ENCODE measurements at places on chromosomes 3 and 15. TPM values are rescaled to one million over a fixed set of nuclear protein-coding genes. Genes with fewer than 3 reads are reported as not detected.

GRCh38 chr15:56211960-56212550 lies 31.6 kb downstream of the RFX7 start:
- no peak for DNase-seq

DNA sequence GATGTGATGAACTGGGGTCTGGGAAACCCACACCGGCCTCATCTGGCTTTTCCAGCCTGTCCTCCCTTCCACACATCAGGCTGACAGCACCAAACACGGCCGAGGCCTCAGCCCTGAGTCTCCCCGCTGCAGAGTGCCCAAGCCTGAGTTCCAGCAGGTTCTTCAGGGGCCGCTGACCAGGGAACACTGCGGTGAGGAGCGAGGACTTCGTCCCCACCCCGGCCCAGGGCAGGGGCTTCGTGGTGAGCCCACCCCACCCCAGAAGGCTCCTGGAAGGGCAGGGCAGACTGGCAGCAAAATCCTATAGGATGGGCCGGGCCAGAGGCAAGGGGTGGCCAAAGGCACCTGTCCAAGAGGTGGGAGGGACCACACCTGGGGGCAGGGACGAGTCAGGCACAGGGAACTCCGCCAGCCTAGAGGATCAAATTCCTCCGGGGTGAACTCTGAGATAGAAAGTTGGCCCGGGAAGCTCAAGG lies at the start of gene SLC51A:
Gene SLC51A, plus strand, starts transcription at position 446 of the 476 bp plus-strand sequence. CDS start 179 bp downstream, outside the sequence.
- no peak for DNase-seq

GRCh38 chr3:141998669-141999290 lies 122.3 kb downstream of the ATP1B3 start:
- DNase-seq, result no peak

DNA sequence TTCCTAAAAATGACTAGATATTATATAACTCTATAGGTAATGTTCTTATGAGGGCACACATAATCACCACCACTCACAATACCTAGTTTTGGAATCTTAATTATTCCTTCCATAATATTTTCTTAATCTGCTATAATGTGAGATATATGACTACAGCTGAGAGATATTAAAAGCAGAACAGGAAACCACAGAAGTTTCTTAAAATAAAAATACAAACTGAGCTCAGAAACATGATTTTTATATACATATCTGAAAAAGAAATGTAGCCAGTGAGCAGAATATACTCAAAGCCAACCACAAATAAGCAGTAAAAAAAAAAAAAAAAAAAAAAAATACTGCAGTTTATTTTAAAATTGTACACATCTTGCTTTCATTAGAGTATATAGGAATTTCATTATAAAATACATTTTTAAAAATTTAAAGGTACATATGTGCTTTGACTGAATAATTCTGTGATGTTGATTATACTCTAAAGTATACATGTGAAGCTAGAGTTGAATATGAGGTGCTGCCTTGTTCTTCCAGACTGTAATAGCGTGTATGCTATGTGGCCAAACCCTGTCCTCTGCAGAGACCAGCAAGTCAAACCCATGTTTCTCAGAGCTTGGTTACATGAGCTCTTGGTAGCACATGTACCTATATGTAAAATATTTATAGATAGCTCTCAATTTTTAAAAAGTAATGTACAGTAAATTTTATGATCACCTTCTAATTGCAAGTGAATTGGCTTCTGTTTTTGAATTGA lies 175.0 kb downstream of the UBE2E2 start:
- DNase-seq, result no peak

DNA sequence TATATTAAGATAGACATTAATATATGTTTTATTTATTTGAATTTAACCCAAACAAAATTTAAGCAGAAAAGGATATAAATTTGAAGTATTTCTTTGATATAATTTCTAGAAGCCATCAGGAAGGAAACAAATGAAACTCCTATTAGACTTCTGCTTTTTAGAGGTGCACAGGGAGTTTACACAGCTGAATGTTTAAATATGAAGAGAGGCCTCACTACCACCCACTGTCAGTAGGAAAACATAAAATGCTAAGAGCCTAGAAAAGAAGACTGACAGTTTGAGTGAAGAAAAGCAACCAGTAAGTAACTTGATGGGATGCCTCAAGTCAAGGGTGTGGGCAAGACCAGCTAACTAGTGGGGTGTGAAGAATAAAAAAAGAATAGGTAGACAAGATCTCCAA lies 19.7 kb downstream of the PLSCR2 start:
- no peak for DNase-seq

- DNase-seq, result no peak
These were observed 85.6 kb downstream of the TJP1 start for GRCh38 chr15:29736744-29737020.

DNA sequence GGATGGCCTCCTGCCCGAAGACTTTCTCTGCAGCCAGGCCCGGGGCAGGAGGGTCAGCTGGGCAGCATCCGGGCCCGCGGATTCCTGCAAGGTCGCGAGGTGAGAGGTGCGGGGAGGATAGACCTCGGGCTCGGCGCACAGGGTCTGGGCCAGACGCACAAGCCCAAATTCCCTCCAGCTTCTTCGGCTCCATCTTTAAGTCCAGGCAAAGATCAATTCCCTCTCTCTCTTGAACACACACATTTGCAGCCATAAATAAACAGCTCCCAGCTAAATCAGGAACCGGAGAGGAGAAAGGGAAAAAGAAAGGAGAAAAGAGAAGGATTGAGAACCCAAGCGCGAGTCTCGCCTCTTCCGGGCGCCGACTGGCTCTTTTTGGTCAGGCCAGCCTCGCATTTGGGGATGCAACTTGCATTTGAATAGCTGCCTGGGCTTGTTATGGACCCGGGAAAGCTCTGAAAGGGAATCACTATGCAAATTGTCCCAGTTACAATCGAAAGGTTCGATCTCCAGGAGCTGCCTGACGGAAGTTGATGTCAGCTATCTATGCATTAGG lies 14.5 kb upstream of the ONECUT1 start:
- DNase-seq, result no peak

GRCh38 chr3:48156163-48156562 lies 32.1 kb downstream of the CDC25A start:
- DNase-seq, result no peak

GRCh38 chr3:42635111-42635510 lies 18.4 kb upstream of the ZBTB47 start:
- DNase-seq, result no peak

GRCh38 chr15:88454236-88454635 lies 13.0 kb downstream of the MRPL46 start:
- DNase-seq, result no peak

GRCh38 chr15:52309154-52309548 lies 13.5 kb upstream of the MYO5C start:
- DNase-seq, result no peak

DNA sequence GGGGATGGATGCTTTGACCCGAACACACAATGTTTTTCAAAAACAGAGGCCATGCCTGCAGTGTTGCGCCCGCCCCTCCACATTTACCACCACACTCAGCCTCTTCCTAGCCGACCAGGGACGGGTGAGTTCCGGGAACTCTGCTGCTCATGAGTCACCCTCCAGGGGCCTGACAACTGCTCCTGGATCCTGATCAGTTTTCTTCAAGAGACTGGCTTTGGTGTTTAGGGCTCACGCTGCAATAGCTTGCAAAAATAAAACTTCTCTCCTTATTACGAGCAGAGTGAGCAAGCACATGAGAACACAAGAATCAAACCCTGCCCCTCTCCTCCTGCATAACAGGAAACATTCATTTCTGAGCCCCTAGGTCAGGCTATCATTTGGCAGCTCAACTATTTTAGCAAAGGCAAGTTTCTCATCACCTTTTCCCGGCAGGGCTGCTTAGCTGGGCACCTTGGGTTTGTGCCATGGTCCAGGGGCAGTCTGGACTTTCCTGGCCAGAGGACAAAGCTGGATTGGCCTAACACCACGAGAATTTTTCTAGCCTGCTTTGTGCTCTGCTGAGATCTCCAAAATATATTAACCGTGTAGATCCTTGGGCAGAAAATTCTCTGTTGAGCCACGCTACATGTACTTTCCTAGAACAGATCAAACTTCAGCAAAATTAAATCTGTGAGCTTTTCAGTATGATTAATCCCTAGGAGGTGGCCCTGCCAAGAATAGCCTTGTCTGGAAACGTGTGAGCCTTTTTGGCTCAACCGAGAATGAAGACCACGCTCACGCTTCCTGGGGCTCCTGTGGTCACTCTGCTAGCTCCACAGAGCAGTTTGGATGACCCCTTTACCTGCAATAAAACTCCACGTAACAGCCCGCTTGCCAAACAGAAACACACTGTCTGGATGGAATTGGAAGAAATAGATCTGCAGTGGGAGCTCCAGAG lies 52.7 kb upstream of the SPATA12 start:
- peak; percentile 83 for DNase-seq

- peak; percentile 71 for DNase-seq
These were observed 25.3 kb downstream of the LPP start for GRCh38 chr3:188179006-188179966.

- DNase-seq, result no peak
These were observed 15.4 kb downstream of the MYH15 start for GRCh38 chr3:108494906-108495531.

DNA sequence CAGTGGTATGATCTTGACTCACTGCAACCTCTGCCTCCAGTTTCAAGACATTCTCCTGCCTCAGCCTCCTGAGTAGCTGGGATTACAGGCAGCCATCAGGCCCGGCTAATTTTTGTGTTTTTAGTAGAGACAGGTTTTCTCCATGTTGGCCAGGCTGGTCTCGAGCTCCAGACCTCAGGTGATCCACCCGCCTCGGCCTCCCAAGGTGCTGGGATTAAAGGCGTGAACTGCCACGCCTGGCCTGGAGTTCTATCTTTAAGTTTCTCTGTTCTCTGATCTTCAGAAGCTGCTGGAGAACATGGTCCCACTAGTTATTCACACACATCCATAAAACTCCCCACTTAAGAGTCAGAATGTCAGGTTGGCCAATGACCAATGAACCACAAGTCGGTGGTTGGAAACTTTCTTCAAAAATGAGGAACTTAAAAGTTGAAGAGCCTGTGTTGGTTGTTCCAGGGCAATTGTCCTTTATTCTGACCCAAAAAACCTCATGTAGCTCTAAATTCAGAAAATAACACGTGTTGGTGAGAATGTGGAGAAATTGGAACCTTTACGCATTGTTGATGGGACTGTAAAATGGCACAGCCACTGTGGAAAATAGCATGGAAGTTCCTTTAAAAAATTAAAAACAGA lies 55.9 kb upstream of the PIK3CB start:
- DNase-seq, result no peak

GRCh38 chr15:95032156-95032555 lies 800.8 kb downstream of the MCTP2 start:
- no peak for DNase-seq

- DNase-seq, result no peak
These were observed 1375.1 kb upstream of the ALCAM start for GRCh38 chr3:103991461-103992115.

- no peak for DNase-seq
These were observed 59.9 kb downstream of the MECOM start for GRCh38 chr3:169603661-169604060.

DNA sequence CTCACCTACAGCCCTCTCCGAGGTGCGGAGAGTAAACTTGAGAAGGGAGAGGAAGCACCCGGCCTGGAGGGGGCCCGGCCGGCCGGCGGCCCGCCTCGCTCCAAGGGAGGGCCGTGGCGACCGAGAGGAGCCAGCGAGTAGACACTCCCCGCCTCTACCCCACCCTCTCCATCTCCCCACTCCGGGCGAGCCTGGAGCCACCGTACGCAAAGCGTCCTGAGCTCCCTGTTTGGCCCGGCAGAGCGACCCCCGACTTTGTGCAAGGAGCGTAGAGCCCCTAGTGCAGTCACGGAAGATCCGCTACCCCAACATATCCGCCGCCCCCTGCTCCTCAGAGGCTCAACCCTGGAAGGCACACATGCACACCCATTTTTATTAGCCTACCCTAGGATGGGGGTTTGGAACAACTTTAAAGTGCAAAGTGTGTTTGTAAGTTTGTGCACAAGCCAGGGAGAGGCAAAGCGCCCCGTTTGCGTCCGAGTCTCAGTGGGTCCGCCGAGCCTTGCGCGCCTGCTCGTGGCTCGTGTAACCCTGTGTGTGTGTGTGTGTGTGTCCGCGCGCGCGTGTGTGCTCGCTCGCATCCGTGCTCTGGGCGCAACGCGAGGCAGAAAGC lies 508 bp upstream of the SMAD6 start:
- peak; percentile 73 for DNase-seq

- no peak for DNase-seq
These were observed 161.5 kb downstream of the FEZF2 start for GRCh38 chr3:62211675-62212429.

DNA sequence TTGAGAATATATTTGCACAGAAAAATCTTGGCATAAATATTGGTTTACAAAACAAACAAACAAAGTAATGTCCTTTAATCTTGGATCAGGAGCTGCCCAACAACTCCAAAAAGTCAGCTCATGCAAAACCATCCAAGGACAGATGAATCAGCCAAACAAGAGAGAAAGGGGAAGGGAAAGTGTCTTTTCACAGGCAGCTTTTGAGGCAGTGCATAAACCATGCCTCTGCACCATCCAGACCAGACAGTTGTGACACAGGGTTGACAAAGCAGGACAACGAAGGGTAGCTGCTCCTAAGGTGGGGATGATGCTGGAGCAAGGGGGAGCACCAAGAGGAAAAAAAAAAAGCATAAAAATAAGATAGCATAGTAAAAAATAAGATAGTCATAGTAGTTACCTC lies 8.7 kb downstream of the CD86 start:
- no peak for DNase-seq

DNA sequence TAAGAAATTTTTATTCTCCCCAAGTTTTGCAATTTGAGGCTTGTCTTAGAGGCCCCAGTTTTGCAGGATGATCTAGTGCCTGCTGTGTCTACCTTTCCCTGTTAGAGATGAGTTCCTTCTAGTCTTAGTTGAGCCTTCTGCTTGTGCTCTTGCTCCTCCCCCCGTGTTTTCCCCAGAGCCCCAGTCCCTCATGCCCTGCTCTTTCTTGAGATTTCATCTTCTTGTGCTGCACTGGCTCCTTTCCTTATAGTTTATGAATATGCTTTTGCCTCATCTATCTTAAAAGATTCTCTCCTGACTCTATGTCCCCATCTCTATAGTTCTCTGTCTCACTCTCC lies 4.7 kb downstream of the GAP43 start:
- DNase-seq, result no peak

DNA sequence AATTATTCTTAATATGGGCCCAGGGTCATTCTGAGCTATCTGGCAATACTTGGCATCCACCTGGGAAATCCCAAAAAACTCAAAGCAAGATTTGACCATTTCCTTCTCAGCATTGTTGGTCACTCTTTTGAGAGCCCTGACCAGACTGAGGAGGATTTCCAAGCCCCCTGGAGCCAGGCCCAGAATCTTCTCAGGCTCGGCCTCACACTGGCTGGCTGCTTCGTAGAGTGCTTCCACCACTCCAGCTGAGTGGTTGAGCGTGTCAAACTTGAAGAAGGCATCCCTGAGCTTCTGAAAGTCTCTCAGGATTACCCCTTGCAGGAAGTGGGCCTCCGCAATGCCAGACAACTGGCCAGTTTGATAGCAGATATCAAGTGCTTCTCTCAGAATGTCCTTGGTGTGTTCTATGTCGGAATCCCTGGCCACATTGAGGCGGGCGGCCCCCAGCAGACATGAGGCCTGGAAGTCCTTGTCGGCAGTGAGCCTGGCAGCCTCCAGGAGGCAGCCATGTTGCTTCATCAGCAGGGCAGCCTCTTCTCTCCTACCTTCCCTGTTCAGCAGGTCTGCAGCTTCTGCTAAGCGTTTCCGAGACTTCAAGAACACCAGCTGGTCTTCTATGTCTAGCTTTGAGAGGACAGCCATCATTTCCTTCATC lies 68.9 kb upstream of the DCLK3 start:
- DNase-seq, result no peak

GRCh38 chr3:23264413-23264812 lies 61.3 kb downstream of the UBE2E2 start:
- no peak for DNase-seq

The CD276 gene
- total RNA-seq, result 8.9 TPM

The ARL13B gene
- 2.1 TPM for total RNA-seq

The CHRFAM7A gene
- not detected for total RNA-seq

The CHRD gene
- 4.1 TPM for total RNA-seq

The ALPK3 gene
- 245 TPM for total RNA-seq

The HSPBAP1 gene
- total RNA-seq, result 14.9 TPM

The GRM2 gene
- total RNA-seq, result 0.15 TPM

Measured in psoas muscle (tissue), 8 donors.